ENCODE measurements at places on chromosomes 6 and 20.

- peak; percentile 73 for DNase-seq
Measured at GRCh38 chr20:62808211-62808865, 3.7 kb downstream of the OGFR start.

DNA sequence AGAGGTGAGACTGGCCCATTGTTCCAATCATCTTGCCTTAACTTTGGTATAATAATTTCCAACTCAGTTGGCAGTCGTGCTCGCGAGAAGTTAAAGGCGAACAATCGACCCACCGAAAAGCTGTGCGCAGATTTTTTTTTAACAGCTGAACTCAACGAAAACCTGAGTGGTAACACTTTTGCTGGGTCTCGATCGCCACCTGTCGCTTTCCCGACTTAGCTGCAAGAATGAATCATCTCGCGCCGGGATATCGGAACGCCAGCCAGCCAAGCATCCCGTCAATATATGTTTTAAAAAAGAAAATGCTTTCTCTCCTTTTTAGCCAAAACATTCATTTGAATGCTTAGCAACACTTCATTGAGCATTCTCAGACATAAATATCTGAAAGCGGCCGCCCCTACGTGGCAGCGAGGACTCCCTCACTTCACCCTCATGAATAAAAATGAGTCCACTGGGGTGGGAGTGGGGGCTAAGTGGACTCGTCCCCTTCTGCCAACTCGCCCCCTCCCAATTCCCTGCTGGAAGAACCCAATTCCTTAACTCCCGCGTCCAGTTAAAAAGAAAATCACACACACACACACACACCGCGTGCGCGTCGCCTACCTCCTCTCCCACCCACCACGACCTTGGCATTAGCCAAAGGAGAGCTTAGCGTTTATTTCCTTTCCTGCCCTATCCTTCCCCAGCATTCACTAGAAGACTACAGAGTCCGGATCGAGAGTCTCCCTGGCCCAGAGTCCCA lies 1.5 kb downstream of the COL12A1 start:
- DNase-seq: peak; percentile 39

GRCh38 chr6:105733556-105734162 lies 330.8 kb upstream of the PREP start:
- DNase-seq: no peak

DNA sequence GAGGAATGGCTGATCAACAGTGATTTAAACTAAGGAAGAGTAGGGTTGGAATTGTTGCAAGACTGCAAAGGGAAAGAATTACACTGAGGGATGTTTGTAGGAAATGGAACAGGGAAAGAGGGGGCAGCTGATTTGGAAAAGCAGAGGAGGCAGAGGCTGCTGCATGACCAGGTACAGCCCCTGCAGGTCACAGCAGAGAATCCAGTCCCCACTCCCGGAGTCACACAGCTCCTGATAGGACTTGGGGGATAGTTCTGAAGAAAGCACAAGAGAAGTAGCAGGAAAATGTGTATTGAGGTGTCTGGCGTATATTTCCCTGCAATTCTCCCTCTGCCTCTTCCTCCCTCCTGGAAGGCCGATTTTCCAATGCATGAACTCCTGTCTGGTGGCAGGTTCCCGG lies 92.5 kb upstream of the PDE10A start:
- no peak for DNase-seq

GRCh38 chr20:63048516-63049190 lies 41.9 kb upstream of the BHLHE23 start:
- DNase-seq: no peak

DNA sequence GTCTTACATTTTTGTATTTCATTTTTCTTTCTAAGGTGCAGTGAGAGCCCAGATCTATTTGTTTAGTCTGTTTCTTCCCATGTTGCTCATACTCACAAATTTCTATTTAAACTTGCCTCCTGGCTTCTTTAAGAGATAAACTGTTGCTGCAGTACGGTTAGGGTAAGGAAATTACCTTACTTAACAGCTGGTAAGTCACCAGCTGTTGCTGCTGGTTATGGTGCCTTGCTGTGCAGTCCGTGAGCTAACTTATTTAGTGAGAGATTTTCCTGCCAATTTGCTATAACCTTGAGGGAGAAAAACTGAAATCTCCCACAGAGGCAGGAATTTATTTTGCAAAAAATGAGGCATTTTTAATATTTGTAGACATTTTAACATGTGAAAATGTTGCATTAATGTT lies 261.0 kb downstream of the UST start:
- DNase-seq: no peak

DNA sequence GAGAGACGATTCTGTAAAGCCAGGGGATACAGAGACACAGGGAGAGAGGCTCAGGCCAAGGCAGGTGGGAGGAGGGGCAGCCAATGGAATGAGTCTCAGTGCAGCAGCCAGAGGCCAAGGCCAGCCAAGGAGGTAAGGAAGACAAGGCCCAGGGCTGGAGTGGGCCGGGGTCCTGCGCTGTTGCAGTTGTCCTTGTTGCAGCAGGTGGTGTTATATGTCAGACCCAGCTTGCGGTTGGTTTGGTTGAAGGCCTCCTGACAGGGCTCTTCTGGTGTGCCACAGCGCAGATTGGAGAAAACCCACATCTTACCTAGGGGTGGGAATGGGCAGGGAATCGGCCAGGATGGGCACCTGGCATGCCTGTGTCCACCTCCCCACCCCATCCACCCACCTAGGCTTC lies 2.5 kb downstream of the LY6G6C start:
- no peak for DNase-seq

DNA sequence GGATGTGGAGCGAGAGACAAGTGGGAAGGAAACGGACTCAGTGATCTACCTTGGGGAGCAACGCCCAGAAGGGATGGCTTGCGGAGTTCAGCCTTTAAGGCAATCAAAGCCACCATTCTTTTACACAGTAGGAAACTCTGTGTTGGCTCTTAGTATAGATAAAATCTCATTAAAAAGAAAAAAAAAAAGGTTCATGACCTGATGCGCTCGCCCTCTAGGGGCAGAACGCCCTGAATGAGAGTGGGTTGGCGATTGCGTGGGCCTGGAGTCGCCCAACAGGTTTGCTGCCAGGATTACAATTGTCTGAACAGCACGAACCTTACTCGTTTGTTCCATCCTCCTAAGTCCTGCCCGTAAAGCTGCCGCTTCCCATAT lies 1.2 kb downstream of the TPD52L1 start:
- DNase-seq: peak; percentile 25

DNA sequence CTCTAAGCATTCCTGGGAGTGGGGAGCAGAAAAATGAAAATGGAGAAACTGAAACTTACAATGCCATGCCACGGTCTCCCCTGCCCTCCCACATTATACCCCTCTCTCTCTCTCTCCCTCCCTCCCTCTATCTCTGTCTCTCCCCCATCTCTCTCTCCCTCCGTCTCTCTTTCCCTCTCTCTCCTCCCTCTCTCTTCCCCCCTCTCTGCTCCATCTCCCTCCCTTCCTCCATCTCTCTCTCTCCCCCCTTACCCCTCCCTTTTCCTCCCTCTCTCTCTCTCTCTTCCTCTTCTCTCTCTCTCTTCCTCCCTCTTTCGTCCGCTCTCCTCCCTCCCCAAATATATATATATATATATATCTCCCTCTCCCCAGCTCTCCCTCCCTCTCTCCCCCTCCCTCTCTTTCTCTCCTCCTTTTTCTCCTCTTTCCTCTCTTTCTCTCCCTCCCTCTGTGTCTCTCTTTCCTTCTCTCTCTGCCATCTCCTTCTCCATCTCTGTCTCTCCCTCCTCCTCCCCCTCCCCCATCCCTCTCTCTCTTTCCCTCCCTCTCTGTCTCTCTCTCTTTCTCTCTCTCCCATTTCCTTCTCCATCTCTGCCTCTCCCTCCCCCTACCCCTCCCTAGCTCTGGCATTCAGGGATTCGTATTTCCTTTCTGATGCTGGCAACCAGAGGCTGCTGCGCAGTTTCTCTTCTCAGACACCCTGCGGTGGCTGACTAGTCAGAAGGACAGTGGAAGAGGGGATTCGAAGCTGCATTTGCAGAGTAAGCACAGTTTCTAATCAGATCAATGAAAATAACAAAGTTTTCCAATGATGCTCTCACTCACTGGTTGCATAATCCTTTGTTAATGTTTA lies 13.9 kb upstream of the VAPB start:
- no peak for DNase-seq

GRCh38 chr20:1473246-1474220 lies 6.9 kb upstream of the NSFL1C start:
- no peak for DNase-seq

DNA sequence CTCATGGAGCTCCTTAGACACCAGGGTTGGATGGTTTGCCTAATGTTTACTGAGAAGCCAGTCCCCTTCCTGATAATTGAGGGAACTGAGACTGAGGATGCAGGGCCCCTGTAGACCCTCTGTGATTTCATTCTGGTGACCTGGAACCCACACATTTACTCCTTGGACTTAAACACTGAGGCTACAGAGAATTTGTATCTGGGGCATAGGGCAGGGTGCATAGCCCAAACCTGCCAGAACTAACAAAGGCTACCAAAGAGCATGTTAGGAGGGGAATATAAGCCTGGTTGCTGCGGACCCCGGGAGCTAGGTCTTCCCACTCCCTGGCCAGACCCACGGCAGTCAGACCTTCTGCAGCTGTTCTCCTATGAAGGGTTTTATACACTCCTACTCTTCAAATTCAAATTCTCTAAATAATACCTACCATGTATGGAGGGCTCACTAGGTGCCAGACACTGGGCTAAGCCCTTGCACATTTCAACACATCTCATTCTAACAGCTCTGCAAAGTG lies 19.7 kb downstream of the DAAM2 start:
- DNase-seq: no peak

- no peak for DNase-seq
Measured at GRCh38 chr20:45538209-45538799, 978 bp downstream of the WFDC6 start.

DNA sequence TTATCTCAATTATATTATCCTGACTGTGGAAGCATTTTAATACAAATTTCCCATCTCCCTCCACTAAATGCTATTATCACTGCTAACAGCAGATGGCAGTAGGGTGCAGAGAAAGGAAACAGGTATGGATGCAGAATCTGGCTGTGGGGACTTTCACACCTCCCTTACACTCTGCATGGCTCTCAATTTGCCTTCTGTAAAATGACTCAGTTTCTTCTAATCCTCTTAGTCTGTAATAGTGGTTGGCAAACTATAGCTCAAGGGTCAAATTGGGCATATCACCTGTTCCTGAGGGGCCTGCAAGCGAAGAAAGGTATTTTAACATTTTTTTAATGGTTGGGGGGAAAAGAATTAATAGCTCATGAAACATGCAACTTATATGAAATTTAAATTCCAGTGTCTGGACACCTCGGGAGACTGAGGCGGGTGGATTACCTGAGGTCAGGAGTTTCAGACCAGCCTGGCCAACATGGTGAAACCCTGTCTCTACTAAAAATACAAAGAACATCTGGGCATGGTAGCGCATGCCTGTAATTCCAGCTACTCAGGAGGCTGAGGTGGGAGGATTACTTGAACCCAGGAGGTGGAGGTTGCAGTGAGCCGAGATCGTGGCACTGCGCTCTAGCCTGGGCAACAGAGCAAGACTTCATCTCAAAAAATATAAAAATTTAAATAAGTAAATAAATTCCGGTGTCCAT lies 83.5 kb downstream of the ZMYND8 start:
- DNase-seq: peak; percentile 40

DNA sequence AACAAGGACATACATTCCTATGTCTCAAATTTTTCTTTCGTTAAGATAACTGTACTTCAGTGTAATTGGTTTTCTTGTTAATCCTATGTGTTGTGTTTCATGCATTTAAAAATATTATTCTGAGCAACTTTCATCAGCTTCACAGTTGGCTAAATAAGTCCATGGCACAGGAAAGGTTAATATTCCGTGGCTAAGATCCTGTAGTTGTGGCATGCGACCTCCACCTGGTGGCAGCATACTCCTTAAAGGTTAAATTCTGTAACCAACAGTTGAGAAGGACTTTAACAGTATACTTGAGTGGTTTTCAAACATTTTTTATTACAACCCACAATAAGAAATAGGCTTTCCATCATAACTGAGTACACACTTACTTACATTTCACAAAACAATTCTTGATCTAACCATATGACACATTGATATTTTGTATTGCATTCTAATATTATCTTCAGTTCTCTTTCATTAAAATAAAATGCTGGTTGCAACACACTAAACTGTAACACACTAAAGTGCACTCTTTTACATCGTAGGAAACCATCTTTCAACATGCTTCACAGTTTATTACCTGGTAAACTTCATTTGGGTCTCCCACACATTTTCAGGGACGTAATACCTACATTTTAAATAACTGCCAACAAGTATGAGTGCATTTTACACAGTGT lies 118.3 kb downstream of the SLX4IP start:
- DNase-seq: peak; percentile 7

DNA sequence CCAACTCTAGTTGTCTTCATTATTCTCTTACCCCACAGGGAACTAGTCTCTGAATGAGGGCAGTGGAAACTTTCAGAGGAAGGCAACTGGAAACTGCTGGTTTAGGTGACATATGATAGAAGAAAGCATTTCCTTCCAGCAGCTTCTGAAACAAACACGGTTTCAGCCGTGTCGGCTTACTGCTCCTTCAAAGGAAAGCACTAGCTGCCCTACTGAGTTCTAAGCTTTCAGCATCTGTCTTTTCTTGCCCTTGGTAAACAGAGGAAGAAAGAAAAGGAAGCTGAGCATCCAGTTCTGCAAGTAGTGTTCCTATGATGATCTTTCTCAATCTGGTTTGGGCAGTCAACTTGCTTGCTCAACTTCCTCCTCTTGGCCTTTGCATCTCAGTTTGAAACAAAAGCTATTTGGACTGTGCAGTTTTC lies 117.5 kb upstream of the CEP85L start:
- DNase-seq: peak; percentile 38

- no peak for DNase-seq
Measured at GRCh38 chr6:75460681-75461080, 32.9 kb downstream of the FILIP1 start.

GRCh38 chr6:82364087-82365015 lies 734 bp downstream of the TPBG start:
- DNase-seq: no peak

- DNase-seq: no peak
Measured at GRCh38 chr20:39214828-39215227, 252.7 kb downstream of the DHX35 start.
